COR-L47 (cell line): ENCODE measurements at places on chromosomes 7 and 10.
A peak's percentile ranks its signal among the peaks of the same experiment; 100 is the strongest.

DNA sequence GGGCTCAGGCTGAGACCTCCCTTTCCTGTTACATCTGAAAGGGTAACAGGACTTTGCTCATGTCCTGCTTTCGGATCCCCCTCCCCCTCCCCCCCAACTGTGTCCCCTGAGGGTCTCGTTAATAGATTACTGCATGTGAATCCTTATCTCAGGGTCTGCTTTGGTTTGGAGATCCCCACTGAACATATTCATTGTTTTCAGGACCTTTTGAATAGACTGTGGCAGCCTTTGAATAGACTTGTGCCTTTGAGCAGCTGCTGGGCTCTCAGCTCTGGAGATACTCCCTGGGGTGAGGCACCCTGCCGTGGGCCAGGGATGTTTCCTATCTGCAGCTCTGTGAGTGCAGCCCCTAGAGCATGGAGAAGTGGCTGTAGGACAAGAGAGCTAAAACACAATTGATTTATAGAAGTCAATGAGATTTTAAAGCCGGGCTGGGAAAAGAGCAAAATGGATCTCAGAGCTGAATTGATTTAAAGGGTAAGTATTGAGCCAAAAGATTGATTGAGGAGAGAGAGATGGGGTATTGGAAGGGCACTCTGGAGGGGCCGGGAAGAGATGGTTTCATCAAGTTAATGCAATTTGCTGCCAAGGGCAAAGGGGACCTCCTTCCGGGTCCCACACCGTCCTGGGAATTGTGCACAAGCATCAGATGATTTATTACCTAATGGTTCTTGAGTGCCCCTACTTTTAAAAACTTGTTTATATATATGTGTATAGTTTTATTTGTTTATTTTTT lies 9.9 kb downstream of the ARHGAP22 start:
- DNase-seq: peak; percentile 56

- no peak for DNase-seq
Observed at GRCh38 chr7:39086638-39087360, 109.1 kb downstream of the POU6F2 start.

GRCh38 chr10:132705173-132705572 lies 80.8 kb downstream of the NKX6-2 start:
- peak; percentile 55 for DNase-seq

GRCh38 chr7:130831817-130832481 lies 97.9 kb upstream of the KLF14 start:
- DNase-seq: no peak

GRCh38 chr7:144487901-144488300 lies 84.4 kb upstream of the NOBOX start:
- no peak for DNase-seq

GRCh38 chr10:13904064-13904463 lies 317.3 kb downstream of the PRPF18 start:
- no peak for DNase-seq

GRCh38 chr7:99111591-99111990 lies 32.3 kb downstream of the SMURF1 start:
- no peak for DNase-seq

- DNase-seq: no peak
Observed at GRCh38 chr10:82149674-82150073, 274.7 kb downstream of the NRG3 start.

- no peak for DNase-seq
Observed at GRCh38 chr10:78450239-78450638, 416.6 kb downstream of the RPS24 start.

GRCh38 chr10:111481261-111481826 lies 404.5 kb downstream of the ADRA2A start:
- peak; percentile 81 for DNase-seq

GRCh38 chr10:26946102-26946811 lies 85.5 kb upstream of the ABI1 start:
- DNase-seq: no peak

GRCh38 chr10:124197371-124198124 lies 104.2 kb upstream of the CHST15 start:
- no peak for DNase-seq

GRCh38 chr10:37474645-37475044 lies 349.2 kb downstream of the ANKRD30A start:
- no peak for DNase-seq

- no peak for DNase-seq
Observed at GRCh38 chr7:85022064-85022697, 164.7 kb downstream of the SEMA3D start.

- DNase-seq: no peak
Observed at GRCh38 chr10:110407301-110408170, 90.2 kb upstream of the DUSP5 start.

- DNase-seq: no peak
Observed at GRCh38 chr10:1185911-1186682, 129.9 kb downstream of the WDR37 start.

DNA sequence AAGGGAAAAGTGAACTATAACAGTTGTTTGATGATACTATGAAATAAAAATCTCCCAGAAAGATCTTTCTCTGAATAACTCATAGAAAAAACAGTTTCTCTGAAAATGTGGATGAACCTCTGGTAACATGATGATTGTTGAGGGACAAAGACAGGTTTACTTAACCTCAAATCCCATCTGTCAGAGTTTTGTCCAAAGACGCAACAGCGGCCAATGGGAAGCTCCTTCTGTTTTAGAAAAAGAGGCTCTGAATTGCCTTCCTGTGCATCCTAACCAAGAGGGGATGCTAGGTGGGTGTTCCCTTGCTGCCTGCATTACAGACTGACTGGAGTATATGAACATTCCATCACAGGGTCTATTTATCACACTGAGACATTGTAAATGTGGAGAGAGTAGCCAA lies 8.9 kb upstream of the HYCC1 start:
- no peak for DNase-seq

- no peak for DNase-seq
Observed at GRCh38 chr10:98666276-98666675, 219.5 kb upstream of the HPS1 start.

GRCh38 chr10:48794074-48794473 lies 109.4 kb downstream of the WDFY4 start:
- DNase-seq: no peak

- DNase-seq: no peak
Observed at GRCh38 chr7:129556607-129557133, 54.3 kb downstream of the SMKR1 start.

GRCh38 chr7:1768832-1769231 lies 98.8 kb downstream of the ELFN1 start:
- no peak for DNase-seq

GRCh38 chr10:21363731-21364104 lies 161.8 kb downstream of the SKIDA1 start:
- no peak for DNase-seq

GRCh38 chr7:2978408-2978807 lies 65.3 kb downstream of the CARD11 start:
- no peak for DNase-seq

DNA sequence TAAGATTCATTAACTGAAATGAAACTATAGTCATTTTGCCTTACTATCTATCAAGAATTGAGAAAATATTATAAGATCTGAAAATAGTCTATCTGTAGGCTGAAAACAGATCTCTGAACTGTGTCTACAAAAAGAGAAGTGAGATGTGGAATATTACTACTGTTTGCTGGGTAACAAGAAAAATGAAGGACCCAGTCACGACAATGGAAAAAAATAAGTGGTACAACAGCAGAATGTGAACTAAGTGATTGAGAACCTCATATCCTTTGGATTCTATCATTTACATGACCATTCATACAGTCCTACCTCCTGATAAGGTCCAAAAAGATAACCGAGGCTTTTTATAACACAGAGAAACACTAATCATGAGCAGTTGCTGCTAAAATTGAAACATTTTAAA lies 94.3 kb downstream of the UBE2H start:
- no peak for DNase-seq

GRCh38 chr10:27736396-27736795 lies 9.2 kb downstream of the MKX start:
- DNase-seq: no peak

DNA sequence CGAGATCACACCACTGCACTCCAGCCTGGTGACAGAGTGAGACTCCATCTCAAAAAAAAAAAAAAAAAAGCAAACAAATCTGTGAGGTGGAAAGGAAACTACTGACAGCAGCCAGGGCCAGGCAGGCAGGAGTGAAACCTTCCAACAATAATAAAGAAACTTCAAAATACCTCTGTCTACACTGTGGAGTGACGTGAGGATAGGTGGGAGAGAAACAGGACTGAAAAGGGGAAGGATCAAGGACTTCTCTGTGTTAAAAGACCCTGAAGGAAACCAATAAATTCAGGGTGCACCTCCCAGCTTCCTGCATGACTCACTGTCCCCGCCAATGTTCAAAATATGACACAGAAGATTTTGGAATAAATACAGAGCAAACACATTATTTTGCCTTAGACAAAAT lies 82.9 kb downstream of the KIAA1549 start:
- DNase-seq: no peak

- DNase-seq: no peak
Observed at GRCh38 chr7:127620406-127621233, 2.7 kb upstream of the PAX4 start.

DNA sequence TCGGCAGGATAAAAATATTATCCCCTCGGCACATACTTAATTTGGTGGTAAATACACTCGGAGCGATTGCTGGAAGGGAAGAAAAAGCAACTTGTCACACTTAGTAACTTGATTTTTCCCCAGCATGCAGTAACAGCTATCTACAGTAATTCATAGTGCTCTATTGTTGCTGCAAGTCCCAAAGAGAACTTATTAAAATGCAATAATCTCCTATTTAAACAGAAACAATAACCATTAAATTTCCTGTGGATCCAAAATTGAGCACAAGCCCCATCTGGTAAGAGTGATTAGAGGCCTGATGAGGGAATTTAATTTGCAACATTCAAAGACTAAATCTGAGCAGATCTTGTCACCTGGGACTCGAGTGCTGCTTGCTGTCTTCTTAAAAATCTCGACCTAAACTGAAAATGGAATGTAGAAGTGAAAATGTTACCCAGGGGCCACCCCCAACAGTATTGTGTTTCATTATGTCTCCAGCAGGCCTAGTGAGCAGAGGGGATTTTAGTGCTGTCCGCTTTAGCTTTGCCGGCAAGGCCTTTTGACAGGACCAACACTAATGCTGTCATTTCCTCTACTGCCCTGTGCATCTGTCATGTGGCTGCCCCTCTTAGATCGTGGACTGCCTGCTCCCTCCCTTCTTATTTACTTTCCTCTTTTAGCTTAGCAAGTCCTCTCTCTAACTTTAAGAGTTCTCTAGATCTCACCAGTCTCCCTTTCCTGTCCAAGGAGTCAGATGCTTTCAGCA lies 639.7 kb downstream of the AUTS2 start:
- DNase-seq: no peak

DNA sequence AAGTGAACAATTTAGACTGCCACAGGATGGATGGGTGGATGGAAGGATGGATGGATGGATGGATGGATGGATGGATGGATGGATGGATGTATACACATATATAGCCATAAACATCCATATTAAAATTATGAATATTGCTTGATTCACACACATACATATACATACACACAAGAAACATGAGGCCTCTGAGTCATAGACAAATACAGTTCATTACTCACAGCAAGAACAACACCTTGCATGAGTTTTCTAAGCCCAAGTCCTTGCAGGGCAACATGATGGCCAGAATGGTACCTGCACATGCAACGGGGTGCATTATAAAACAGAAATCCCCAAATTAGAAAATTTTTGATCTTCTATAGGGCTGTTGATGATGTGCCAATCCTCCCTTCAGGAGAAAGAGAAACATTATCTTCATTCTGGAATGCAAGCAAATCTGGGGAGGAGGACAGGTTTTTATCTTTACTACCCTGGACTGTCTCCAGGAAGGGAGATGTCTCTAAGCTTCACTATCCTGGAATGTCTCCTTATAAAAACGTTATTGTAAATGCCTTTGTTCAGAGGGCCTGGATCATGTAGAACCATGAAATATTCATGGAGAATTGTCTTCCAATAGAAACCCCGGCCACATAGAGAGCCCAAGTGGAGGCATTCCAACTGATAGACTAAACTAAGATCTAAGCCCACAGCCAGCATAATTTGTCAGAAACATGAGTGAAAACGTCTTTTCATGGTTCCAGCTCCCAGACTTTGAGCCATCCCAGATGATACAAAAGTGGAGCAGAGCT lies 238.6 kb upstream of the LRRN3 start:
- no peak for DNase-seq

GRCh38 chr10:127013211-127013656 lies 108.0 kb downstream of the DOCK1 start:
- DNase-seq: no peak

DNA sequence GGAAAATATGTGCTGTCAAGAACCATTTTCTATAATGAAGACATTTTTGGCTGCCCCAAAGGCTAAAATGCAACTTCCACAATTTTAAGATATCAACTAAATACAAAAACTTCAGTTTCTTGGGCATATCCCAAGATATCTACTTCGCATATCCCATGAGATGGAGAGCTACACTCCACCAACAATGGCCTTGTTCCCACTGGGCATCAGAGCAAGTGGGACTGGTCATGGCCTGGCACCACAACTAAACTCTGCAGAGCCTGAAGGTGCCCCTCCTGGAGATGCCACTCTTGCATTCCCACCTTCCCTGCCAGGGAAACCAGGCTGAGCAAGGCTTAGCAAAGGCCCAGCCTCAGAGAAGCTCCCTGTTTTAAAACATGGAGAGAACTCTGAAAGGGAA lies 75.8 kb upstream of the LRRC17 start:
- DNase-seq: no peak

DNA sequence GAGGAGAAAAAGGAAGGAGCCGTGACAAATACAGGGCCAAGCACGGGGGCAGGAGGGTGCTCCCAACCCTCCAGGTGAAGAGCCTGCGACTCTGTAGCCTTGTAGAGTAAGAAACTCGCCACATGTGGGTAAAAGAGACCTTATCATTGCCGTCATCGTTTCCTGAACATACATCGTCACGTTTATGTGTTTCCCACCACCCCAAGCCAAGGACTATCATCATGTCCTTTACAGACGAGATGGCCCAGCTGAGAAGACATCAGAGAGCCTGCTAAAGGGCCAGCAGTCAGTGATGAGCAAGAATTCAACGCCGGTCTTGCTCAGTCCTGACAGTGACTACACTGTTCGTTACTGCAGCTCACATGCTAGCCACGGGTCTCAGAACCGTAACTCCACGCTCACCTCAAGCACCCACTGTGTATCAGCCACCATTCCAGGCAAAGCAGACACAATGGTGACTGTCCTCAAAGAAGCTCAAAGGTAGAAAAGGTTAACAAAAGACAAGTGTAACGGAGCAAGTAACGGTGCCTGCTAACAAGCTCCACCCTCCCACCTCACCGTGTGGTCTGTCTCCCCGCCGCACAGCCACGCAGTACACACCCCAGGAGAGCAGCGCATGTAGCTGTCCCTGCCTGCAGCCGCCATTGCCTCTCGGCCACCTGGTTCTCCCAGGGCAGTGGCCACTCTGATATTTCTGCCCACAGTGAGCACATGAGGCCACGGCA lies 147.8 kb downstream of the MAD1L1 start:
- no peak for DNase-seq
